Left hindlimb (tissue), 1 donor: ENCODE measurements at places on chromosomes 2 and 18.
A peak's percentile ranks its signal among the peaks of the same experiment; 100 is the strongest.

GRCh38 chr2:238285653-238286082 is 2.7 kb downstream of the PER2 start:
- DNase-seq: peak; percentile 89

- DNase-seq: no peak
Measured at GRCh38 chr2:222837643-222838056, 23.2 kb upstream of the ACSL3 start.

DNA sequence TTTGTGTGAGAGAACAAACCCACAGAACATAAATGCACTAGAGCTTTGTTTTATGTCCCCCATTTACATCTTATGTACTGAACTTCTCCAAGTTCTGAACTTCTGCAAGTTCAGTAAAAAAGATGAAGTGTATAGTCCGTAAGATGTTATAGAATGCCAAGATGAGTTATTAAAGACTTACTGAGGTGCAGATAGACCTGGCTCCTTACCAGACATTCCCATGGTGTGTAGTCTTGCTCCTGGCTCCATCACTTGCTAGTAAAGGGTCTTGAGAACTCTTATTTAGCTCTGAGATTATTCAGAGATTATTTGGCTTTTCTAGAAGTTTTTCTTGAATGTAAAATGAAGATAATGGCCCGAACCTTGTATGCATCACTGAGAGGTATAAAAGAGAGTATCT is 16.8 kb downstream of the GULP1 start:
- DNase-seq: no peak

GRCh38 chr18:53147472-53147871 is 807.5 kb downstream of the DCC start:
- no peak for DNase-seq

DNA sequence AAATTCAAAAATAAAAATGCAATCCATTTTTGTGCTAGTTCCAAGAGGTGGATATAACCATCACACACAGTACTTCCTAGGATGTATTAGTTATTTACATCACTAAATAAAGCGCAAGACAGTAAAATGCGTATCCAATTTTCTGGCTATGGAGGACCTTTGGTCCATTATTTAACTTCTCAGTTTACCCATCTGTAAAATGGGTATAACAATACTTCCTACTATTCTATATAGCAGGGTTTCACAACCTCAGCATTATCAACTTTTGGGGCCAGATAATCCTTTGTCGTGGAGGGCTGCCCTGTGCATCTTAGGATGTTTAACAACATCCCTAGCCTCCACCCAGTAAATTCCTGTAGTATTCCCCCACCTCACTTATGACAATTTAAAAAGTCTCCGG is 275.1 kb upstream of the PKDCC start:
- DNase-seq: no peak

GRCh38 chr2:71496156-71496770 is 42.9 kb downstream of the DYSF start:
- DNase-seq: no peak

GRCh38 chr2:230441227-230441897 is 25.4 kb downstream of the SP100 start:
- DNase-seq: no peak

GRCh38 chr2:8620611-8621382 is 61.1 kb upstream of the ID2 start:
- no peak for DNase-seq

GRCh38 chr2:203360833-203361430 is 32.7 kb downstream of the ABI2 start:
- no peak for DNase-seq

DNA sequence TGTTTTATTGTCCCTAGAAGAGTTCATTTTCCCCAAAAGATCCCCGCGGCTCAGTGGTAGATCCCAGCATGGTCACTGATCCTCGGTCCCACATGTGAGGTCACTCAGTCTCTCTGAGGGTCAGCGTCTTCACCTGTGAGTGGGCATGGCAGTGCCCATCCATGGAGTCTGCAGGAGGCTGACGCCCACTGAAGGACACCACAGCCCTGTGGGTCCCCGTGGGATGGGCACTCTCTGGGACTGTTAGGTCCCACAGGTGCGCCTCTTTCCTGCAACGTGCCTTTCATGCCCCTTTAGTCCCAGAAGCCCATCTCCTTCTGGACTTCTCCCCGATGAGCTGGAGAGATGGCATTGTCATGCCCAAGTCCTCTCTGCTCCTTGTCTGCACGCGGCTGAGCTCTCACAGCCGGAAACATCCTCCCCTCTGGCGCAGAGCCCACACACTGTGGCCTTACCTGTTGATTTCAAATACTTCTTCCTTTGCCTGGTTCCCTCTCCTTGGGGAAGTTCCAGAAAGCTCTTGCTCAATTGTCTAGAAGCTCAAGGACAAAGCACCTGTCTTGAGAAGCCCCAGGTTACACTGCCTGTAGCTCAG is 75.9 kb downstream of the PTGR3 start:
- no peak for DNase-seq

- no peak for DNase-seq
Measured at GRCh38 chr2:152559008-152559407, 158.3 kb downstream of the PRPF40A start.

DNA sequence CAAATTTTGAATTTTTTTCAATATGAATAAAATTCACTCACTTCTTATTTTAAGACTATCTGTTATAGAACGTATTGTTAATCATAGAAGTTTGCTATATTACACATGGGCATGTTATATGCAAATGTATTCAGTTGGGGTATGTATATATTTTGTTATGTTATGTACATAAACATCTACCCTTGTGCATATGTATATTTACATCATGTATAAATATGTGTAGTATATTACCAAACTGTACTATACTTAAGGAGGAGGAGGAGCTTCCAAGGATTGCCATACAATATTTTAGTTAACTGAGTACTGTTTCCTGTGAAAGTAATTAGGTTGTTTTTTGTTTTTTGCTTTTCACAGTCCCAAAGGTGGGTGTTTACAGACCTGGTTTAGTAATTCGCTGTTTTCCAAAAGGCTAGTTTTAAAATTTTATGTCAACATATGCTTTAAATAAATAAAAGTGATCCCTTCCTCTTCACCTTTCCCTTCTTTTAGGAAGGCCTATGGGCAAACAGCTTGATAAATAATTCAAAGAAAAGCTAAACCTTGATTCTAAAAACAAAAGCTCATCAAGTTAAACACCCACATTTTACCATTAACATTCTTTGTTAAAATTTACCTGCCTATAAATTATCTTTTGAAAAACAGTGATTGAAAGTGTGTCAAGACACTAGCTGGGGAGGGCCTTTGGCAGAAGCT is 12.9 kb upstream of the POU3F3 start:
- DNase-seq: no peak

GRCh38 chr2:172869861-172870260 is 134.2 kb downstream of the RAPGEF4 start:
- DNase-seq: no peak

DNA sequence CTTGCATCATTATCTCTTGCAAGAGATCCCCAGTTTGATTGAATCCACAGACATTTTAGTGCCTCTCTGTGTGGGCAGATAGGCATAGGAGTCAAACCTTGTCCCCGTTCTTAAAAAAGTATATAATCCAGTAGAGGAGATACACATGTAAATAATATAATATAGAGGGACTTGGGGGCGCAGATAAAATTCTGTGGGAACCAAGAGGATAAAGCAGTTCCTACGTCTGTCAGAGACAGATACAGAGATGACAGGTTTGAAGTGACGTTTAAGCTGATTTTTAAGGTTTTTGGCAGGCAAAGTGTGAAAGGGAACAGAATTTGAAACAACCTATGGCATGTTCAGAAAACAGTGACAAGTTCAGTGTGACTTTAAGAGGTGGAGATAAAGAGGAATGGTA is 63.1 kb downstream of the CAB39 start:
- DNase-seq: no peak

- no peak for DNase-seq
Measured at GRCh38 chr2:97354576-97354975, 235.1 kb downstream of the ANKRD36B start.

- peak; percentile 71 for DNase-seq
Measured at GRCh38 chr2:205660521-205661124, 21.7 kb upstream of the NRP2 start.

- no peak for DNase-seq
Measured at GRCh38 chr2:10668402-10669012, 21.3 kb downstream of the NOL10 start.

GRCh38 chr18:78292618-78293380 is 686.8 kb upstream of the SALL3 start:
- no peak for DNase-seq

GRCh38 chr2:69604026-69604678 is 39.4 kb downstream of the AAK1 start:
- no peak for DNase-seq

- no peak for DNase-seq
Measured at GRCh38 chr2:21424375-21424774, 300.6 kb downstream of the TDRD15 start.

DNA sequence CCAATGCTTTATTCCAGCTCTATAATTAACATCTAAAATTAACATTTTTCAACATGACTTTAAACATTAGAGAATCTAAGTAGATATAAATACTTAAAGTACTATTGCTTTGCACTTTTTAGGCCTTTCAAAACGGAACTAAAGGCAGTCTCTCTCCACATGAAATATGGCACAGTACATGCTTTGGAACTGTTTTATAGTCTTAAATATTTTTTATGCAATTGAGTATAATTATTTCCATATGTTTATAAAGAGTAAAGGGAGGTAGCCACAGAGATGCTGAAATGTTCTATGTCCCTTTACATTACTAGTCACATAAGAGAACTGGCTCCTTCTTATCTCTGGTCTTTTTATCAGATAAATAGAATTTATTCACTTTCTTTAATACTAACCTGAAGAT is 674.0 kb downstream of the PLCL1 start:
- no peak for DNase-seq

DNA sequence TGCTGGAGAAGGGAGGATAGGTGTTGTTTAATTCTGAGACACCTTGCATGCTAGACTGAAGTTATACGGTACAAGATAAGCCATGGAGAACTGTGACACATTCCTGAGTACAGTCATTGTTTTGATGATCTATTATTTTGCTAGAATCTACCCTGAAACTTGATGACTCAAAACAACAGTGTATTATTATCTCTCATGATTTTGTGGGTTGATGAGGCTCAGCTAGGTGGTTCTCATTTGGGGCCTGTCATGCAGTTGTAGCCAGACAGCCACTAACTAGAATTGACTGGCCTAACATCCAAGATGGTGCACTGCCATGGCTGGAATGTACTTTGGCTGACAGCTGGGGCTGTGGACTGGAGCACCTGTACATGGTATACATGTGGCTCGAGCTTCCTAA is 5.4 kb upstream of the IL1R1 start:
- DNase-seq: no peak

DNA sequence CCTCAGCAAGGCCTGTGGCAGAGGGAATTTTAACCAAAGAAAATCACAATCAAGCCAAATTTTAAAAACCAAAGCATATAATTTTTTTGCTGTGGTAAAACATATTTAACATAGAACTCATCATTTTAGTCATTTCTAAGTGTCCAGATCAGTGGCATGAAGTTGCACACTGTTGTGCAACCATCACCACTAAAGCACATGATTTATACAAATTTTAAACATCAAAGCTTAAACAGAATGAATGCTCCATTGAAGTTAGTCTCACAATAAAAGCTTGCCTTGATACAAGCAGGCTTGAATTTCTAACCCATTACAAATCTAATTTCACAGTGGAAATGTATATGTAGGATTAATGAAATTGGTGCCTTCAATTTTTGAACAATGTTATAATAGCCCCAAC is 31.2 kb downstream of the FTCDNL1 start:
- no peak for DNase-seq

DNA sequence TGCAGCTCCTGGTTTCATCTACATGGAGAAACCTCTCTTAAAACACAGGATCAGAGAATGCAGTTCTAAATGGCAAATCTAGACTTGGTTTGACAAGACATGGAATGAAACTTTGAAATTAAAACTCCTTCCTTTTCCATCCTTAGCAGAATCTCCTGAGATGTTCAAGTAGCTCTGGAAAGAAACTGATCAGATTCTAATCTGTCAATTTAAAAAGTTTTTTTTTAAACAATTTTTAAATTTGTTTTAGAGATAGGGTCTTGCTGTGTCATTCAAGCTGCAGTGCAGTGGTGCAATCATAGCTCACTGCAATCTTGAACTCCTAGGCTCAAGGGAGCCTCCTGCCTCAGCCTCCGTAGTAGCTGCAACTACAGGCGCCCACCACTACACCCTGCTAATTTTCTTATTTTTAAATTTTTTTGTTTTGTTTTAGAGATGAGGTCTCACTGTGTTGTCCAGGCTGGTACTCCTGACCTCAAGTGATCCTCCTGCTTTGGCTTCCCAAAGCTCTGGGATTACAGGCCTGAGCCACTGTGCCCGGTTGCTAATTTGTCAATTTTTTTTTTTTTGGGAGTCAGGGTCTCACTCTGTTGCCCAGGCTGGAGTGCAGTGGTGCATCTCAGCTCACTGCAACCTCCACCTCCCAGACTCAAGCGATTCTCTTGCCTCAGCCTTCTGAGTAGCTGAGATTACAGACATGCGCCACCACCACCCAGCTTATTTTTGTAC is 216.7 kb downstream of the TGIF1 start:
- no peak for DNase-seq

DNA sequence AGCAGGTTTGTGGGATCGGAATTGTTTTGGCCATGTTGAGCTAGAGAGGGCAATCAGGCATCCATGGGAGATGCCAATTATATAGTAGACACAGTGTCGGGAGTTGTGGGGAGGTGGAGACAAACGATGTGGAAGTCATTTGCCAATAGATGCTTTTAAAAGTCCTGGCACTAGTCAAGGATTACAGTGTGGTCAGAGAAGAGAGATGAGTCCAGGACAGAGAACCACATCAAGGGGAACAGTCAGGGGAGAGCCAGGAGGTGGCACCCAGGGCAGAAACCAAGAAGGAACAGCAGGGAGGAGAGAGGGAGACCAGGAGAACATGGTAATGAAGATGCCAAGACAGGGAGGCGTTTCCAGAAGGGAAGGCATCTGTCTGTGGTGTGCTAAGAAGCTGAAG is 81.2 kb downstream of the ARL4C start:
- no peak for DNase-seq

- DNase-seq: no peak
Measured at GRCh38 chr18:2204736-2205135, 366.6 kb downstream of the METTL4 start.

DNA sequence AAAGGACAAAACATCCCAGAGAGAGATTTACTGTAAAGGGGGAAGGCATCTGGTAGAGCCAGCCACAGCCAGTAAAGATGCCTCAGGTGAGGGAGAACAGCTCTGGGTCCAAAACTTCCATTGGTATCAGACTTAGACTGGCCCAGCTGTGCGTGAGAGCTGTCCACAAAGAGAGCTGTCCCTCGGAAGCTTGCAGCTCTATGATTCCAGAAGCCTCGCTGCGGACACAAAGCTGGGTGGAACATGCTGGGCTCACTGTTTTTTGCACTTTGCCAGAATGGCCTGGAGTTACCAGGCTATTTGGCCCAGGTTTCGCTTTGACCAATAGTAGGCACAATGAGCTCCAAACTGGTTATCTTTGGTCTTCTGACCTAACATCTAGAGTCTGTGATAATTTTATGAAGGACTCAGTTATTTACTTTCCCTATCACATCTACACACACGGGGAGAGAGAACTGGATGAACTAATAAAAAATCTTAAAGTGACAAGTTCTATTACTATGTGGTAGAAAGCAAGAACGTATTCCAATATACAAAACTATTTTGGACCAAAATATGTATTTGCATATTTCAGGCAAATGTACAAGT is 101.9 kb downstream of the DNER start:
- DNase-seq: no peak
